Gastroesophageal sphincter (tissue), 4 donors: ENCODE measurements at places on chromosomes 5 and 9. TPM values are rescaled to one million over a fixed set of nuclear protein-coding genes. Genes with fewer than 3 reads are reported as not detected.
A peak's percentile ranks its signal among the peaks of the same experiment; 100 is the strongest.

The LCN9 gene
- not detected for total RNA-seq

The RNF183 gene
- total RNA-seq = not detected

The MPDZ gene
- total RNA-seq = 102 TPM

The IPO11 gene
- 15.8 TPM for total RNA-seq

The IFNA2 gene
- not detected for total RNA-seq

DNA sequence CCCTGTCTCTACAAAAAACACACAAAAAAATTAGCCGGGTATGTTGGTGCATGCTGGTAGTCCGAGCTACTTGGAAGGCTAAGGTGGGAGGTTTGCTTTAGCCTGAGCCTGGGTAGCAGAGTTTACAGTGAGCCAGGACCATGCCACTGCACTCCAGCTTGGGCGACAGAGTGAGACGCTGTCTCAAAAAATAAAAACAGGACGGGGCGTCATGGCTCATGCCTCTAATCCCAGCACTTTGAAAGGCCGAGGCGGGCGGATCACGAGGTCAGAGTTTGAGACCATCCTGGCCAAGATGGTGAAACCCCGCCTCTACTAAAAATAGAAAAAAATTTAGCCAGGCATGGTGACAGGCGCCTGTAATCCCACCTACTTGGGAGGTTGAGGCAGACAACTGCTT, 40.3 kb downstream of the UBE2D2 start:
- H3K27ac ChIP-seq = no peak overlapping the region
- no peaks in the 10 kb centered on the region for H3K36me3 ChIP-seq
- H3K4me3 ChIP-seq = no peak overlapping the region
- no peak for ATAC-seq

GRCh38 chr9:77847059-77847499, 184.5 kb downstream of the GNAQ start:
- H3K36me3 ChIP-seq = no peaks in the 10 kb centered on the region
- H3K27me3 ChIP-seq = no peaks in the 10 kb centered on the region
- peak overlapping the region; percentile 80 for H3K27ac ChIP-seq
- peaks cover 28% of the 10 kb centered on the region for H3K4me1 ChIP-seq
- ATAC-seq = no peak

- no peak overlapping the region for H3K4me3 ChIP-seq
- no peaks in the 10 kb centered on the region for H3K4me1 ChIP-seq
- peaks cover 47% of the 10 kb centered on the region for H3K36me3 ChIP-seq
- H3K27me3 ChIP-seq = no peaks in the 10 kb centered on the region
- H3K27ac ChIP-seq = no peak overlapping the region
These were observed 27.7 kb downstream of the PTCD2 start for GRCh38 chr5:72347801-72348308.

DNA sequence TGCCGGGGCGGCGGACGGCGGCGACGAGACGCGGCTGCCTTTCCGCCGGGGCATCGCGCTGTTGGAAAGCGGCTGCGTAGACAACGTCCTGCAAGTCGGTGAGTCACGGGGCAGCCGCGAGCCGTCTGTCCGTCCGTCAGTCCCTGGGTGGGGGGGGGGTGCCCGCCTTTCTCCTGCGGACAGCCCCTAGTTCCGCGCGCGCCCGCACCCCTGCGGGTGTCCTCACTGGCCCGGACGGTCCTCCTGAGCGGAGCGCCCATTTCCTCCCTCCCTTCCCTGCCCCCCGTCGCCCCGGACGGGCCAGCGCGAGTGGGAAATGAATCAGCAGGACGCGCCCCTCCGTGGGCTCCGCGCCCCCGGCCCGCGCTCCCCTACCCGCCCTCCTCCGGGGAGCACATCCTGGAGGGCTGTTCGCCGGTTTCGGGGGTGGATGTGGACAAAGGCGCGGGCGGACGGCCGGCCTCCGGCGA, 828 bp downstream of the ZSWIM6 start:
- H3K36me3 ChIP-seq = no peaks in the 10 kb centered on the region
- H3K27me3 ChIP-seq = no peaks in the 10 kb centered on the region
- peaks cover 54% of the 10 kb centered on the region for H3K4me1 ChIP-seq
- peak overlapping the region; percentile 58 for H3K27ac ChIP-seq
- no peak for ATAC-seq

- H3K4me1 ChIP-seq = no peaks in the 10 kb centered on the region
- H3K4me3 ChIP-seq = no peak overlapping the region
- no peaks in the 10 kb centered on the region for H3K36me3 ChIP-seq
- peak overlapping the region; percentile 37 for H3K27ac ChIP-seq
- H3K27me3 ChIP-seq = peaks cover 22% of the 10 kb centered on the region
- peak; percentile 95 for ATAC-seq
These were observed 166.3 kb downstream of the DOCK2 start for GRCh38 chr5:169803077-169803981.
